Placental pericyte (primary cell): ENCODE measurements at places on chromosomes 7 and 10. TPM values are rescaled to one million over a fixed set of nuclear protein-coding genes. Genes with fewer than 3 reads are reported as not detected.

The NKX2-3 gene
- not detected in 2 replicates for total RNA-seq

The LBX1 gene
- total RNA-seq: not detected in 2 replicates

The HOXA7 gene
- total RNA-seq: 0.44 and 1.0 TPM in 2 replicates

The RBM48 gene
- total RNA-seq: 4.8 and 9.3 TPM in 2 replicates

The CNNM1 gene
- total RNA-seq: under 0.01 and 1.6 TPM in 2 replicates

The ACHE gene
- 0.14 and 0.22 TPM in 2 replicates for total RNA-seq

The CALCR gene
- under 0.01 and 0.14 TPM in 2 replicates for total RNA-seq
